ENCODE measurements at places on chromosomes 5 and 9.

DNA sequence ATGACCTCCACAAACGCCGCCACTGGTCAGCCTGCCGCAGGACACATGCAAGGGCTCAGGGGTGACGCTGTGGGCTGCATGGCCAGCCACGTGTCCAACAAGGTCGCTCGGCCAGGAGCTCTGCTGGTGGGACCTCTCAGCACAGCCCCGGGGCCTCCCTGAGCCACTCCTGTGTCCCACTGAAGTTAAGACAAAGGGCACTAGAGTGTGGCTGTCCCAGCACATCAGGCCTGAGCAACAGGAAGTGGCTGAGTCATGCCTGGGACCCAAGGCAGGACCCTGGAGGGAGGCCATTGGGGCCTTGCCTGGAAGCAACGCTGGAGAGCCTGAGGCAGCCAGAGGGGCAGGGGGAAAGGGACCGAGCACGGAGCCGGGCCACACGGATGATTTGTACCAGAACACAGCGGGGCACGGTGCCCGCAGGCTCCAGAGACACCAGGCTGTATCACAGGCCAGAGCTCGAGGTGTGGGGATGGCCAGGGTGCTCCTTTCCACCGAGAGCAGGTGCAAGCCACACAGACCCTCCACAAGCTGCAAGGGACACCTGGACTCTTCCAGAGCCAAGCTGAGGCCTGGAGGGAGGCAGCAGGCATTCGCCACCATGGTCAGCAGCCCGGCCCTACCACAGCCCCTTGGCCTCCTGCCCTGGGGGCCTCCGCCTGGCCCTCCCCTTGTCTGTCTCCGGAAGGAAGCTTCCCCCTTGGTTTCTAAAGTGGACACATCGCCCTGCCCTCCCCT lies 6.5 kb upstream of the TMEM210 start:
- H3K4me1 ChIP-seq = peaks cover 2% of the 10 kb centered on the region
- H3K27me3 ChIP-seq = peaks cover 29% of the 10 kb centered on the region
- no peak overlapping the region for H3K4me3 ChIP-seq
- H3K27ac ChIP-seq = no peak overlapping the region

DNA sequence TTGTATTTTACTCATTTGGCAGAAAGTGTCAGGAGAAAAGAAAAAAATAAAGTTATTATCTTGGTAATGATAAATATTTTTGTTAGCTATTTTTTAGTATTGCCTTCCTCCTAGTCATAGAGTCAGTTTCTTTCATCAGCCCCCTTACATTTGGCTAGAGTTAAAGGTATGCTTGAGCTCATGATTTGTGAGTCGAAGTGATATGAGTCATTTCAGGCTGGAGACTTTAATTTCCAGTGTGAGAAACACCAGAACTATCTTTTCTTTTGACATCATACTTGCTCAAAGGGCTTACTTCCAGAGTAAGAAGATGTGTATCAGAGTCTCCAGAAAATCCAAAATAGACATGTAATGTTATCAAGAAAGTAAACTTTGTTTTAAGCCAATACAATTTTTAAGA lies 746.7 kb upstream of the TYRP1 start:
- H3K36me3 ChIP-seq = no peaks in the 10 kb centered on the region
- no peak for DNase-seq
- H3K27me3 ChIP-seq = no peaks in the 10 kb centered on the region
- no peaks in the 10 kb centered on the region for H3K4me1 ChIP-seq
- H3K4me3 ChIP-seq = no peak overlapping the region

DNA sequence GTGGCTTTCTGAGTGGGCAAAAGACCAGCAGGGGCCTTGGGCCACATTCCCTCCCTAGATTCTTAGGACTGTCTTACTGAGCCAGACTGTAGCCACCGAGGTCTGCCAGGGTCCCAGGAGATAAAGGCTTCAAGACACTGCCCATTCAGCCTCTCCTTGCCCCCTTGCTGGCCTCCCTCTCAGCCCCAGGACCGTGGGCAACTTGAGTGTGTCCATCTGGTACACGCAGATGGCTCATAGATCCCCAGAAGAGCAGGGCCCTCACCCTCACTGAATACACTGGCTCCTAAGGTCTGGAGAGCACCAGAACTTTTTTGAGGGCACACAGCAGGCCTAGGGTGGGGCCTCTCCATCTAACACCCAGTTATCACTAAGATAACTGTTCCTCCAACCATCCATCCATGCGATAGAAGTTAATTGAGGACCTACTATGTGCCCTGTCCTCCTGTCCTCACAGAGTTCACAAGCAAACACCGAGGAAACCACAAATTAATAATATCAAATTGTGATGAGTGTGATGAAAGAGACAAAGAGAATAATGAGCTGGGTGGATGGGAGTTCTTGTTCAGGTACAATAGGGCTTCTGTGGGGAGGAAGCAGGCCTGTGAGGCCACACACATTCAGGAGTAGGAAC lies 4.9 kb upstream of the PDGFRB start:
- H3K4me1 ChIP-seq = peaks cover 6% of the 10 kb centered on the region
- H3K4me3 ChIP-seq = no peak overlapping the region
- DNase-seq = no peak
- H3K27ac ChIP-seq = no peak overlapping the region
- no peaks in the 10 kb centered on the region for H3K36me3 ChIP-seq

DNA sequence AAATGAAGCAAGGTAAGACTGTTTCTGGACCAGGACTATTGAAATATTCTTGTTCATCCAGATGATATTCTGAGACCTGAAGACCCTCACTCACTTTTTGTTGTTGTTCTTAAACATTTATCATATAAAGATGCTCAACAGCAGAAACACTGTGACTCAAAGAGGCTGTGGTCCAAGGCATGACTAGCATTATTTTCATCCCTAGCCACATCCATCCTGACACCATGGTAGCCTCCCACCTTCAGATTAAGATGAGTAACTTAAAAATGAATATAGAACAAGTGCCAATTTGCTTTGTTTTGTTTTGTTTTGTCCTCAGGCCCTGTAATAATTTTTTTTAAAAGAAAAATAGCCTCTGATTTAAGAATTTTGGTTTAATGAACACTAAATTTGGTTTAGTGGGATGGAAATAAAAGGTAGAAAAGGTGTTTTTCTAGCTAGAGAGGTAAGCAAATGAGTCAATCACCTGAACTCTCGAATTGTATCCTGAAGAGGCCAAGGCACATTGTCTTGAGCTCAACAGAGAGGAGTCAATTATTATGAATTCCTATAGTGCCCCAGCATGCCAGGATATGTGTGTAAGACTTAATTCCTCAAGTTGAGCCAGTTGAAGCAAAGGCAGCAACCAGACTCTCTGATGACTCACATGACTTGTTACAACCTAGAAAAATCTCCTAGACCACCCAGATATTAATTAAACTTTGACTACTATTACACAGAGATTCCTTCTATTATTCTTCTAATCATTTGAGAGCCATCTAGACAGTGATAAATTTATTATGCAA lies 380.1 kb upstream of the TUSC1 start:
- no peak for DNase-seq
- H3K4me3 ChIP-seq = no peak overlapping the region
- no peaks in the 10 kb centered on the region for H3K27me3 ChIP-seq
- H3K36me3 ChIP-seq = no peaks in the 10 kb centered on the region
- H3K4me1 ChIP-seq = no peaks in the 10 kb centered on the region

- no peak for DNase-seq
- H3K4me1 ChIP-seq = no peaks in the 10 kb centered on the region
- no peak overlapping the region for H3K27ac ChIP-seq
- no peak overlapping the region for H3K4me3 ChIP-seq
- no peaks in the 10 kb centered on the region for H3K36me3 ChIP-seq
These were observed 580.4 kb upstream of the KLF4 start for GRCh38 chr9:108069991-108070390.

DNA sequence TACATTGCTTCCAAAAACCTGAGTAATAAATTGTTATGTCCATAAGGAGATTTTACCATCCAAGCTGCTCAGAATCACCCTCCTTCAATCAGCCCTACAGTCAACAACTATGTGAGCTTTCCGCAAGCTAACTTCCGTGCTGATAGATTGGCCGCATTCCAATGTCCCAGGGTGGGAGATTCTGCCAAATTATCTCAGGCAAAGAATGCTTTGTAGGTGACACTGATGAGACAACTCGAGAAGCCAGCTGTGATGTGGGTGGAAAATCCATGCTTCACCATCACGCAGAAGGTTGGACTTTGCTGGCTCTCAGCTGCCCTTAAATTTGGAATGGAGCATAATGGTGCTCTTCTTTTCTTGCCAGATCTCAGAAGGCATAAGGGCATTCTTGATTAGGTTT lies 44.9 kb upstream of the HCN1 start:
- no peaks in the 10 kb centered on the region for H3K27me3 ChIP-seq
- no peak for DNase-seq
- H3K36me3 ChIP-seq = no peaks in the 10 kb centered on the region
- no peak overlapping the region for H3K4me3 ChIP-seq
- no peaks in the 10 kb centered on the region for H3K4me1 ChIP-seq
- no peak overlapping the region for H3K27ac ChIP-seq

GRCh38 chr9:116355153-116355921 lies 201.7 kb downstream of the PAPPA start:
- no peaks in the 10 kb centered on the region for H3K4me1 ChIP-seq
- peaks cover 6% of the 10 kb centered on the region for H3K27me3 ChIP-seq
- H3K36me3 ChIP-seq = no peaks in the 10 kb centered on the region

- no peak overlapping the region for H3K27ac ChIP-seq
- H3K27me3 ChIP-seq = no peaks in the 10 kb centered on the region
- H3K4me1 ChIP-seq = peaks cover 5% of the 10 kb centered on the region
- no peak for DNase-seq
- no peaks in the 10 kb centered on the region for H3K36me3 ChIP-seq
These were observed 70.6 kb upstream of the ANKH start for GRCh38 chr5:14942212-14942611.

DNA sequence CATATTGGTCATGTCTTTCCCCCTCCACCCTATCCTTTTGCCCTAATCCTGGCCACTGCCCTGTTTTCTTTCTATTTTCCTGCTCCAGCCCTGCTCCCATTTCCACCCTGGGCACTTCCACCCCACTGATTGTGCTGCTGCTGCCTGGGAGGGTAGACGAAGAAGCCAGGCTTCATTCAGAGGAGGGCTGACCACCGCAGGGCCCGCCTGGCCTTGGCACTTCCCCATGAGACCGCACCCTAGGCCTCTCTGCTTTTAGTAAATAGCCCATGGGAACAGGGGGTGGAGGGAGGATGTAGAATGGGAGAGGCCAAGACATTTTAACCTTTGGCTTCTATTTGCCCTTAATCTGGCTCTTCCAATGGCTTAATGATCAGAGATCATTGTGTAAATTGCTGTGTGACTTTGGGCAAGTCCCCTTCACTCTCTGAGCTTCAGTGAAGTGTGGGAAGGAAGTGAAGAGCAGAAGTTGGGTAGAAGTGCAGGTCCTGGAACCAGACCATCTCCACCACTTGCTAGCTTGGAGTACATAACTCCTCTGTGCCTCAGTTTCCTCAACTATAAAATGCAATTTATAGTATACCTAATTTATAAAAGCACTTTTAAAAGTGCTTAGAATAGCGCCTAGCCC lies 13.6 kb upstream of the GPX3 start:
- no peak overlapping the region for H3K27ac ChIP-seq
- H3K36me3 ChIP-seq = no peaks in the 10 kb centered on the region
- no peaks in the 10 kb centered on the region for H3K4me1 ChIP-seq
- no peak overlapping the region for H3K4me3 ChIP-seq
- DNase-seq = no peak

DNA sequence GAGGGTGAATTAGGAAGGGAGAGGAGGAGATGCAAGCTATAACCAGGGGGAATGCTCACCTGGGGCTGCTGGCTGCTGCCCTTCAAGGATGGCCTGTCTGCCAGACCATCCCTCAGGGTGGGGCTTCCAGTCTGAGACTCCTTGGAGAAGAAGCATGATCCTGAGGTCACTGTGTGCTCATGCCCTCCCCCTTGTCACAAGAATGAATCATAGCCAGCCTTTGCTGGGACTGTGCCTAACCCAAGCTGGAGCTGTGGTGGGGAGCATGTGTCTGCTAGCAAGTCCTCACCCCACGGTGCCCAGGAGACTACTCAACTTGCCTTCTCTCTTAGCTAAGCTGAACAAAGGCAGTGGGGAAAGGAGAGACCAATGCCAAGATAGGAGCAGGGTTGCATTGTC lies 463.6 kb downstream of the SPOCK1 start:
- no peak overlapping the region for H3K4me3 ChIP-seq
- H3K36me3 ChIP-seq = no peaks in the 10 kb centered on the region
- H3K27ac ChIP-seq = no peak overlapping the region
- DNase-seq = no peak

GRCh38 chr5:148791334-148791667 lies 35.1 kb upstream of the ADRB2 start:
- peaks cover 21% of the 10 kb centered on the region for H3K27me3 ChIP-seq

GRCh38 chr9:68953771-68954170 lies 60.1 kb downstream of the PRKACG start:
- DNase-seq = no peak
- no peaks in the 10 kb centered on the region for H3K27me3 ChIP-seq
- peaks cover 28% of the 10 kb centered on the region for H3K4me1 ChIP-seq
- H3K4me3 ChIP-seq = no peak overlapping the region
- peaks cover 1% of the 10 kb centered on the region for H3K36me3 ChIP-seq

DNA sequence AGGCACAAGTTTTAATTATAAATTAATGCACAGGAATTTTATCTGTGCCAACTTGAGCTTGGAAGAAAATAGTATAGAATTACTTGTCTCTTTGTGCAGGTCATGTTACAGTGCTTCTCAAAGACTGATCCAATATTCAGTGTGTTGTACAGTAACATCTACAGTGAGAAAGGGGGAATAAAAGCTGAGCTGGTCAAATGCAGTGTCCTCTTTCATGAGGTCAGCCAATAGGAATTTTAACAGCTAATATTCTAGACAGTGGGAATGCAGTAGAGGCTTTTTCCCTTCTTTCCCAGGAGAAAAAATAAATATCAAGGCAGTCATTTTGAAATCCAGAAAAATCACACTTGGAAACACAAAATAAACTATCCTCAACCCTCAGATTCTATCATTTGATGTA lies 95.7 kb upstream of the ITGA1 start:
- no peak for DNase-seq
- H3K27ac ChIP-seq = no peak overlapping the region
- no peak overlapping the region for H3K4me3 ChIP-seq
- H3K36me3 ChIP-seq = no peaks in the 10 kb centered on the region
- H3K27me3 ChIP-seq = no peaks in the 10 kb centered on the region
- H3K4me1 ChIP-seq = no peaks in the 10 kb centered on the region

- H3K36me3 ChIP-seq = no peaks in the 10 kb centered on the region
- H3K4me3 ChIP-seq = no peak overlapping the region
- H3K4me1 ChIP-seq = no peaks in the 10 kb centered on the region
- H3K27ac ChIP-seq = no peak overlapping the region
- DNase-seq = no peak
- H3K27me3 ChIP-seq = no peaks in the 10 kb centered on the region
These were observed 551.8 kb upstream of the ZNF608 start for GRCh38 chr5:125298258-125298657.
